ENCODE measurements at places on chromosomes 1 and 21.
A peak's percentile ranks its signal among the peaks of the same experiment; 100 is the strongest.

DNA sequence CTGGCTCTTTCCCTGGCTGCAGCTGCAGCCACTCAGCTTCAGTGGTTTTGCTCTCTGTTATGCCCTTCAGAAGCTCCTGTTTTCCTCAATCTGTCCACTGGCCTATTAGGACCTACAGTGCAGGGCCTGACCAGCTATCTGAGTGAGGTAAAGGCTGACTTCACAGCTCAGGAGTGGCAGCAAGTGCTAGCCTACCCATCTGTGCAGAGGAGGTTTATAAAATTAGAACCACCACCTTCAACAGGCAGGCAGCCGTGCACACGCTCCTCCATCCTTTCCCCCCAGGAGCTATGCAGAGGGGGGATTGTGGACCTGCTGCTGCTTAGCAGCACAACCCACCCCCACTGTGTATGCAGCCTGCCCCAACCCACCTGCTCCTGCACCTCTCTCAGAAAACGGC is 8.3 kb downstream of the ADAR start:
- DNase-seq, result no peak

DNA sequence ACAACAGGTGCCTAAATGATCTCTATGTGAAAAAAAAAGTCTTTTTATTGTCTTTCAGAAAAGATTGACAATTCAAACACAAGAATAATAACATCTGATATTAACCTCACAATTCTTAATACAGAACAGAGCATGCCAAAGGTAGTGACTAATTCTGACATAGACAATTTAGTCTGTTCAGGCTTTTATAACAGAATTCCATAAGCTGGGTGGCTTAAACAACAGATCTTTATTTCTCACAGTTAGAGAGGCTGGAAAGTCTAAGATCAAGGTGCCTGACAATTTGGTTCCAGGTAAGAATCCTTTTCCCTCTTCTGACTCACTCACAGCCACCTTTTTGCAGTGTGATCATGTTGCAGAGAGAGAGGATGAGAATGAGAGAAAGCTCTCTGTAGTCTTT is 27.0 kb downstream of the DPYD start:
- DNase-seq, result no peak

GRCh38 chr1:204327359-204327758 is 32.4 kb downstream of the PLEKHA6 start:
- DNase-seq, result no peak

DNA sequence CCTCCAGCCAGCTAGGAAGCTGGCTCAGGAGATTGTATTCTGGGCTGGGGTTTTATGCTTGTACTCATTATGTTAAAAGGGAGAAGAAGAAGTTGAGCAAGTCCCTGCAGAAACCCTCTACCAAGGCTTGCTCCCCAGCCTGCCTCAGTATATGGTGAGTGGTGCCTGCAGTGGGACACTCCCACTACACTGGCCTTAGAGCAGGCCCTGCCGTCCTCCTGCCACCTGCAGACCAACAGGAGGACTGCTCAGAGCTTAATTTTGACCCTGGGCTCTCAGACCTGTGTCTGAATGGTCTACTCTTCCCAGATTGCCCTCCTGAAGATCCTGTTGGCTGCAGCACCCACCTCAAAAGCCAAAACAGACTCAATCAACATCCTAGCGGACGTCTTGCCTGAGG is 13.0 kb downstream of the STRIP1 start:
- no peak for DNase-seq

- DNase-seq, result no peak
Measured at GRCh38 chr21:31233711-31234110, 110.3 kb downstream of the TIAM1 start.

DNA sequence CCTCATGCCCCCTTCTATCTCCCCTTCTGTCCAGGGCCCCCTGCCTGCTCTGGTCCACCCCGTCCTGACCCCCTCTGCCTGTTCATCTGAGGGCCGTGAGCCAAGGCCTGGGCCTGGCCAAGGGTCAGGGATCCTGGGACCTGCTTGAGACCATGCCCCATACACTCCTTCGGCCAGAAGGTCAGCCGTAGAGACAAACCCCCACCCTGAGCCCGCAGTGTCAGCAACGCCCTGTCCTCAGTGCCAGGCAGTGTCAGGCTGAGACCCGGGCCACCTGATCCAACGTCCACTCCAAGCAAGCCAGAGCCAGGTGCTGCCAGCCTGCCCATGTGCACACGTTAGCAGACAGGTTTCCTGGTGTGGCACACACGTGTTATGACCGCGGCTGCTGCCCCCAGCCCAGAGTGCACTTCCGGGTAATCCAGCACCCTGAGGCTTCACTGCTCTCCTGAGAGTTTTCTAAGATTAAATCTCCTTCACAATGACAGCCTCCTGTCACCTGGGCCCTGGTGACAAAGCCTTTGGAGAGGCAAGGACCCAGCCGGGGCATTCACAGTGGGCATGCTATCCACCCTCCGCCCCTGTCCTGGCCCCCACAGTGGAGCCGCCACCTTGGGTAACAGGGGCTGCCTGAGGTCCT is 10.1 kb upstream of the SAMD11 start:
- DNase-seq, result no peak

GRCh38 chr1:35191429-35192055 is 1.4 kb downstream of the SFPQ start:
- no peak for DNase-seq

DNA sequence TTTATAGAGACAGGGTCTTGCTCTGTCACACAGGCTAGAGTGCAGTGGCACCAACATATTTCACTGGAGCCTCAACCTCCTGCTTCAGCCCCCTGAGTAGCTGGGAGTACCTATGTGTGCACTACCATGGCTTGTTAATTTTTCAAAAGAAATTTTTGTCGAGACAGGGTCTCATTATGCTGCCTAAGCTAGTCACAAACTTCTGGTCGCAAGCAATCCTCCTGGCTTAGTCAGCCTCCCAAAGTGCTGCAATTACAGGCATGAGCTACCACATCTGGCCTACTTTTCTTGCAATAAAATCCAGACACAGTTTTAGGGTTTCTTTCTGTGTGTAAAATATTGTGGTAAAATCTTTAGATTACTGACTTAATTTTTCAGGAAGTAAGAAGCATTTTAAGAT is 27.9 kb upstream of the NTPCR start:
- DNase-seq, result no peak

- no peak for DNase-seq
Measured at GRCh38 chr1:200901350-200901749, 6.7 kb downstream of the INAVA start.

DNA sequence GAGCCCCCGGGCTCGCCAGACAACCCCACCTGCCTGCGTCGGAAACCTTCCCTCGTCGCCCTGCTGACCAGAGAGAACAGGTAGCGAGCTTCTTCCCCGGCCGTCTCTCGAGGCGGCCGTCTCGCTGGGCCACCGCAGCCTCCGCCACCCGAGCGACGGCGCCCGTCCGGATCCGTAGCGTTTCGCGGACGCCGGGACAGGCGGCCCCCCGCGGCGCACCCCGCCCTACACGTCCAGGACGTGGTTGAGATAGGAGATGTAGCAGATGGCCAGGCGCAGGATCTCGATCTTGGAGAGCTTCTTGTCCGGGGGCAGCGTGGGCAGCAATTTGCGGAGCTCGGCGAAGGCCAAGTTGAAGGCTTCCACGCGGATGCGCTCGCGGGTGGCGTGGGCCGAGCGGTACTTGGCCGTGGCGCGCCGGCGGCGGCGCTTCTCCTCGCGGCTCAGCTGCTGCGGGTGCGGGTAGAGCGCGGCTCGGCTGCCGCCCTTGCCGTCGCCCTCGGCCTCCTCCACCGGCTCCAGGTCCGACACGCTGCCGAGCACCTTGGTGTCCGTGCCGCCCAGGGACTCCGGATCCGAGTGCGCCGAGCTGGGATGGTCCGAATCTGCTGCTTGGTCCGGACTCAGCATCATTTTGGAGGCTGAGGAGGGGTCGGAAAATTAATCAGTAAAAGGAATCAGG is 3.0 kb downstream of the NHLH2 start:
- peak; percentile 37 for DNase-seq

GRCh38 chr1:118995312-118996016 is 7.3 kb upstream of the TBX15 start:
- DNase-seq, result no peak

DNA sequence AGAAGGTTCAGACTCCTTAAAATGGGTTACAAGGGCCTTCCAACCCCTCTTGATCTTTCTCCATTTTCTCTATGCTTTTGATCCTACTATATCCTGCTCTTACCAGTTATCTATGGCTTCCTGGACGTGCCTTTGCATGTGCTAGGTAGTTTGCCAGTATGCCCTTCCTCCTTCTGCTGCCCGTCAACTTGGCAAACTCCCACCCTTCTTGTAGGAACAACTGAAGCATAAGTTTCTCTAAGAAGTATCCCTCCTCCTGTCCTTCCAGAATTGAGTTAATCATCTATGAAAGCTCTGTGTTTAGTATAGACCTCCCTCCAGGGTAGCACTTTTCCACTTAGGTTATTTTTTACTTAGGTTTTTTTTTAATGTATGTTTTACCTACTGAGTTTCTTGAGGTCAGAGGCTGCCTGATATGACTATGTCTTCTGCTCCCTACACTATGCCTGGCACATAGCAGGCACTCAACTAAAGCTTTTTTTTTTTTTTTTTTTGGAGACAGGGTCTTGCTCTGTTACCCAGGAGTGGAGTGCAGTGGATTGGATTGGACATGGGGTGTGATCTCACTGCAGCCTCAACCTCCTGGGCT is 10.0 kb upstream of the IGSF3 start:
- DNase-seq, result no peak

- DNase-seq, result no peak
Measured at GRCh38 chr1:166814611-166815010, 24.7 kb upstream of the POGK start.

DNA sequence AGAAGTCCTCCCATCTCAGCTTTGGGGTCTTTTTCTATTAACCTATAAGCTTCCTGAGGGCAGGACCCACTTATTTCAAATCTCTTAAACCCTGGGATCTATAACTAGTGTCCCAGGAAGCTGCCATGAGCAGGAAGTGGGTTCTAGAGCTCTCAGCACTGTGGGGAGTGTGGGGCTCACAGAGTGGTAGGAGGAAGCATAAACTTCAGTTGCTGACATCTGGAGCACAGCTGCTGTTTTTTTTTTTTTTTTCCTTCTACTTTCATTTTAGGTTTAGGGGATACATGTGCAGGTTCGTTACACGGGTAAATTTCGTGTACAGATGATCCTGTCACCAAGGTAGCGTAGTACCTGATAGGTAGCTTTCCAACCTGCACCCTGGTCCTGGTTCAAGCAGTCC is 59.3 kb downstream of the AK4 start:
- no peak for DNase-seq

DNA sequence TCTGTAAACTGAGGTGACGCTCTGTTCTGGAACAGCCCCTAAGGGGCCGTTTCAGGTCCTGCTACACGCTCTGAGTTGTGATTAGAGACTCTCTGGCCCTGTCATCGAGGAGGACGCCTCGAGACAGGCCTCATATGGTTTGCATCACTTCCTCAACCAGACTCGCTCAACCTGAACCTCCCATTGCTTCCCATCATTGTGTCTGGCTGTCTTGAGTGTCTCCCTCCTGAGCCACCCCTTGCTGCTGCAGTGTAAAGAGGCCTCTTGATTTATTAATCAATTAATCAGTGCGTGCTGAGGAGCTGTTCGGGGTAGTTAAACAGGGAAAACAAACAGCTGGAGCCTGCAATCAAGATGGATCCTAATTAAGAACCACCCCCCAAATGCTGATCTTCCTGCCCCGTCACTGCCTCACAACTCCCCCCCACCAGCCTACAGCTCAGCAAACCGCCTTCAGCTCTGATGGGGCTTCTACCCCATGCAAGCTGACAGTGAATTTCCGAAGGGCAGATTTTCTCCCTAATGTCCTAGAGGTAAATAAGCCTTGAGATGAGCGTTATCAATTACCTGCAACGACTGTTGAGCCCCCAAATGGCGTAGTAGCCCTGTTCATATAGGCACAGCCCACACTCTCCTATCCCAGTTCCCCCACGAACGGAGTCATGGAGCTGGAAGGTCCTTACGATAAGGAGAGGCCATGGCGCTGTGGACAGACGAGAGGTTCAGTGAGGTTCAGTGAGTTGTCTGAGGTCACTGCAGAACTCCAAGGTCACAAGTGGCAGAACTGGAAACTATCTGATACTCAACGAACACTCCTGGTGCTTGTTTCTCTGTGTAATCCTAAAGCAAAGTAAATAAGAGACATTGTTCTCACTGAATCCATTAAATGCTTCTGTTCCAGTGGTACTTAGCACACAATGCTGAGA is 210.6 kb downstream of the KIF26B start:
- DNase-seq, result no peak

DNA sequence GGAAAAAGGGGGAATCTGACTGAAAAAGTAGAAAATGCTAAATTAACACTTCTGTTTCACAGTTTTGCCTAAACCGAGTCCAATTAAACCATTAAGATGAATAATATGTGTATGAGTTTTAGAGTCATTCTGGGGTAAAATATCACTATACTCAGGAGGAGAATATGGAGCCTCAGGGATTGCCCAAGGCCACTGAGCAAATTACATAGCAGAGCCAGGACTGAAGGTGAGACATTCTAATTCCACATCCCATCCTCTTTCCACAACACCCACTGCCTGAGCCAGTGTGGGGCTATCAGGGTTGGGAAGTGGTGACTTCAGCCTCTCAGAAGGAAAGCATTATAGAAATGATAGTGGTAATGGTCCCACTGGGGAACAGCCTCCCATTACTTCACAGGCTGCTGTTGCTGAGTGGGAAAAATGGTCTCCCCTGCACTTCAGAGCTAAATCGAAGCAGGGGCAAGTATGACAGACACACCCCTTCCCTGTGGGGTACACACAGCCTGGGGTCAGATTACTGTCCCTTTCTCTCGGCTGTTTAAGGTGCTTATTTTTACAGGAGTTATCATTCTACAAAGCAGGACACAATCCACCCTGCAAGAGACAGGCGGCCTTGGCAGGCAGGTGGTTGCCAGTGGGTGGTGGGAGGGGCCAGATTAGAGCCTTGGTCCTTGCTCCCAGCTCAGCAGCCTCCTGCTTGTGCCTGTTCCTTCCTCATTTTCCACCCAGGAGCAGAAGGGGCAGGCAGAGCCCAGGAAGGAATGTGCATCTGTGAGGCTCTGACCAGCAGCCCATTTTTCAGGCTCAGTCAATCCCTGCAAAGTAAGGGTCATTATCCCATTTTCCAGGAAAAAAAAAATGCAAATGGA is 9.5 kb upstream of the BCAR3 start:
- DNase-seq, result no peak

DNA sequence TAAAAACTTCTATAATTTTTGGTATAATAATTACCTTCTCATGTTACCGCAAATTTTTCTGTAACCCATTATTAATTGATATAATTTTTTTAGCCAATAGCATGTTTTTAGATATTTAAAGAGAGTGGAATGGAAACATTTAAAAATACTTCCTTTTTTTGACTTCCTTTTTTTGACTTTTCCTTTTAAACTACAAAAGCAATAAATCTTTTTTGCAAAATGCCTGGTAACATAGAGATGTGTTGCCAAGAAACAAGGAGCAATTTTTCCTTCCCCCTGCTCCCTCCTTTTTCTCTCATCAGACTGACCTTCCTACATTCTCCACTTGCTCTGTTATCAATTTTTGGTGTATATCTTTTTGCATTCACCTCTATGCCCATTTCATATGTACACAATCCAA is 666.2 kb downstream of the ADGRL2 start:
- DNase-seq, result no peak

GRCh38 chr1:94540440-94541245 is 916 bp downstream of the F3 start:
- DNase-seq, result no peak

- DNase-seq, result no peak
Measured at GRCh38 chr1:241842565-241842964, 5.4 kb upstream of the EXO1 start.

GRCh38 chr1:164637461-164638375 is 78.7 kb downstream of the PBX1 start:
- no peak for DNase-seq

All from caudate nucleus (tissue), 63 donors.